ENCODE measurements at places on chromosomes 13 and 19.

GRCh38 chr13:41621716-41622431 lies 164.5 kb downstream of the RGCC start:
- no peak for DNase-seq

DNA sequence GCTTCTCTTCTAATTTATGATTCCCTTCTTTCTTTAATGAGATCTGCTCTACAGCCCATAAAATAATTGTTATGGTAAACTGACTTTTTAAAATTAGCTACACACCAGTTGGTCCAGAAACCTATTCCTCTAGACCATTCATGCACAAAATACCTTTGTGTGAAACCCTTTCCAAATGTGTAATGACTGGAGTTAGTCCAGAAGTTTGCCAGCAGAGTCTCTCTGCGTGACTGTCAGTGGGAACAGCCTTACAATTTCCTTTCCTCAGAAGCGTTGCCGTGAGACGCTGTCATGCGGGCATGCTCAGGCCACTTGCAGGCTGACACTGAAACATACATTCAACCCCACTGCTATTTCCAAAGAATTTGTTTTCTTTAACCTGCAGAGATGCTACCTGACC lies 965.2 kb downstream of the PCDH9 start:
- no peak for DNase-seq

DNA sequence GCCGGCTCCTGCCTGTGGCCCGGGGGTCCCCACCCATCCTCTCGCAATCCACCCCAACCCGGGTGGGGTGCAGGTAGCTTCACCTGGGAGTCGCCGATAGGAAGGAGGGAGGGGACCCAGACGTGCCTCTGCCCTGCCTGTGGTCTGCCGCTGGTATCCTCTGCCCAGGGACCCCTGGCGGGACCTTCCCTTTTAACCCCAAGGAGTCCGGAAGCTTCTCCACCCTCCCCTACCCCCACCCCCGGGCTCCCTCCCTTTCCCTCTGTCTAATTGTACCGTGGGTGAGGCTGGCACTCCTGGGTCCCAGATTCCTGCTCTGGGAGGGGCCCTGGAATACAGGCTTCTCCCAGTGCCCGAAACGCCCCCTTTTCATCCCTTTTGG lies at the start of gene KLK10:
Gene KLK10, minus strand, starts transcription at position 166 of the 382 bp plus-strand sequence. CDS start 579 bp downstream, outside the sequence.
- DNase-seq: no peak

- peak; percentile 47 for DNase-seq
These were observed 536 bp upstream of the AKAP8 start for GRCh38 chr19:15379999-15380647.

GRCh38 chr19:42067315-42067888 lies 2.6 kb downstream of the GRIK5 start:
- no peak for DNase-seq

DNA sequence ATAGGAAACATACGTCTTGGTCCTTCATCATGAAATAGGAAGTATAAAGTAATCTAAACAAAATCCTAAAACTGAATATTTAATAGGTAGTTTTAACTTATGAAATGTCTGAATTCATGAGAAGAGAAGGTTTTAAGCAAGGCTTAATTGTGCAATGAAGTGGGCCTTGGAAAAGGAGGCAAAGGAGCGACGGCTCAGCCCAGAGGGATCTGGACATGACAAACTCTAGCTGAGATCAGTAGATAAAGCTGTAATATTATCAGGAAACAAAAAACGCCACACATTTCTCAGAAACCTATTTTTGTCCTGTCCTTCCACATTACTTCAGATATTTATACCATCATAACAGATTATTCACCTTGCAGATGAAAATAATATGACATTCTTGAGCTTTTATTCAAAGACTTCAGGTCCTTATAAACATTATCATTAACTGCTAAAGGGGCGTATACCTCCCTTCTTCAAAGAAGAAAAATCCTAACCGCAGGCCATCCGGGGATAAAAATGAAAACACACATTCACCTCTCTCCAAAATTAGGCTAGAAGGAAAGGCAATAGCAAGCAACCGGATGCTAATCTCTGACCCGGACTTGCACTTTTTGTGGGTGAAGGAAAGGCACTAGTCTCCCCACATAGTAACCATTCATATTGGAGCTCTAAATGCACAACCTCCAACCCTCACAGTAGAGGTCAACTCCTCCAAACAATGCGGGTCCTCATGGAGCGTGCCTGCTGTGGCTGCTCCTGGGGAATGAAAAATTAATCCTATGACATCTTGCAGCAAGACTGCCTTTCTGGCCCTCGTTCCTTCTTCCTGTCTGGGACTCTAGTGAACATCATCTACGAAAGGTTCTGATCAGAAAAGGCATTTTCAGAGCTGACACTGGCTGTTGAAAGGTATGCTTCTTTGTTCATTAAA lies 108.8 kb downstream of the TBC1D4 start:
- no peak for DNase-seq

GRCh38 chr13:106859533-106859904 lies 291.6 kb upstream of the ARGLU1 start:
- DNase-seq: no peak

- DNase-seq: no peak
These were observed 6.9 kb downstream of the USPL1 start for GRCh38 chr13:30624630-30625029.

DNA sequence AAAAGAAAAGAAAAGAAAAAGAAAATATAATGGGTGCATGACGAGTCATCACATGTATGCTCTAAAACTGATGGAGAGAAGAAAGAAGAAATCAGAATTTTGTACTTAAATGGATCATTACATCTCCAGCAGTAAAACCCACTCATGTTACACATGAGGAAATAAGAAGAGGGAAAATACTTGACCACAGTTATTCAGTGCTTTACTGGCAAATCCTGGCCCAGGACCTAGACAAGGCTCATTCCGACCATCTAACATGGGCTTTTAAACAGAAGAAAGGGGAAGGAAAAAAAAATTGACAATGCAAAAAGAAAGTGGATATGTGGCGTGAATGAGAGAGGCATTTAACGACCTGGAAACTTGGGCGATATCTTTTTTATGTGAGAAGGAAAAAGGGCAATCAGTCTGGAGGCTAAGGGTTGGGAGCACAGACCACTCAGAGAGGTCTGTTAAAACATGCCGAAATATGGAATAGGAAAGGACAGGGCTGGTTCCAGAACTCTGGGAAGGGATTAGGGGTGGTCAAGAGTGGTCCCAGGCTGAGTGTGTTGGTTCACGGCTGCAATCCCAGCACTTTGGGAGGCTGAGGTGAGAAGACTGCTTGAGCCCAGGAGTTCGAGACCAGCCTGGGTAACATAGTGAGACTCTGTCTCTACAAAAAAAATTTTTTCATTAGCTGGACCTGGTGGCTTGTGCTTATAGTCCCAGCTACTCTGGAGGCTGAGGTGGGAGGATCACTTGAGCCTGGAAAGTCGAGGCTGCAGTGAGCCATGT lies 1.6 kb downstream of the SIGLECL1 start:
- no peak for DNase-seq

GRCh38 chr13:39918620-39919236 lies 263.3 kb downstream of the COG6 start:
- no peak for DNase-seq

- no peak for DNase-seq
These were observed at the start of gene NKG7 for GRCh38 chr19:51372649-51373504. NKG7 (minus strand) TSS chr19:51372654; CDS start chr19:51372535, 119 bp downstream.

DNA sequence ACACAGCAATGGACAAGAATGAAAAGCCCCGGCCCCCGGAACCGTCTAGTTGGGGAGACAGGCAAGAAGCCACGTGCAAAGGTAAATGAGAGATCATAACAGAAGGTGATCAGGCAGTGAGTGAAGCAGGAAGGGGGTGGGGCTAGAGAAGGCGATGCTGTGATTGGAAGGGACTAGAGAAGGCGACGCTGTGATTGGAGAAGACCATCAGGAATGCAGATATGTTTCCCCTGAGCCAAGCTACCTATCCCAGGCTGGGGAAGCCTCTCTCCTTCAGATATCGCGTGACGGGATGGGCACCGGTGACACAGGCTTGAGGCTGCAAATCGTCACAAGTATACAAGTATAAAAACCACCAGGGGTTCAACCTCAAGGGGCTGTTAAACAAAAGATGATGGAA lies 21.8 kb downstream of the DCAF15 start:
- DNase-seq: no peak

DNA sequence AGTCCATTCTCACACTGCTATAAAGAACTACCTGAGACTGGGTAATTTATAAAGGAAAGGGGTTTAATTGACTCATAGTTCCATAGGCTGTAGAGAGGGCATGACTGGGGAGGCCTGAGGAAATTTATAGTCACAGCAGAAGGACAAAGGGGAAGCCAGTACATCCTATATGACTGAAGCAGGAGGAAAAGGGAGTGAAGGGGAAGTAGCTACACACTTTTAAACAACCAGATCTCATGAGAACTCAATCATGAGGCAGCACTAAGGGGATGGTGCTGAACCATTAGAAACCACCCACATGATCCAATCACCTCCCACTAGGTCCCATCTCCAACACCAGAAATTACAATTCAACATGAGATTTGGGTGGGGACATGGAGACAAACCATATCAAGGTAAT lies 209.1 kb downstream of the DIAPH3 start:
- no peak for DNase-seq

DNA sequence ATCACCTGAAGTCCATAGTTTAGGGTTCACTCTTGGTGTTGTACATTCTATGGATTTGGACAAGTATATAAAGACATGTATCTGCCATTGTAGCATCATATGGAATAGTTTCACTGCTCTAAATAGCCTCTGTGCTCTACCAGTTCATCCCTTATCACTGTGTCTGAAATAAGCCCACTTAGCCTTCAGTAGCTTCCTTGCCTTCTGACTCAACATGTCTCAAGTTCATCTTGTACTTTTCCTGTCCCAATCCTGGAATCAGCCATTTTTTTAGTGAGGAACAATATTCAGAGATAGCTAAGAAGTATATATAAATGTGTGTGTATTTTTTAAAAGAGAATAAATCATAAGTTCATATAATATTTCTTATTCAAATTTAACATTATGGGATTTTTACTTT lies 79.2 kb downstream of the DHRS12 start:
- DNase-seq: no peak

GRCh38 chr19:16378291-16378889 lies 53.8 kb downstream of the KLF2 start:
- no peak for DNase-seq

- DNase-seq: no peak
These were observed 10.9 kb upstream of the AKAP11 start for GRCh38 chr13:42260903-42261654.

All from NCI-H774 (cell line).